ENCODE measurements at places on chromosomes 3 and 15.

DNA sequence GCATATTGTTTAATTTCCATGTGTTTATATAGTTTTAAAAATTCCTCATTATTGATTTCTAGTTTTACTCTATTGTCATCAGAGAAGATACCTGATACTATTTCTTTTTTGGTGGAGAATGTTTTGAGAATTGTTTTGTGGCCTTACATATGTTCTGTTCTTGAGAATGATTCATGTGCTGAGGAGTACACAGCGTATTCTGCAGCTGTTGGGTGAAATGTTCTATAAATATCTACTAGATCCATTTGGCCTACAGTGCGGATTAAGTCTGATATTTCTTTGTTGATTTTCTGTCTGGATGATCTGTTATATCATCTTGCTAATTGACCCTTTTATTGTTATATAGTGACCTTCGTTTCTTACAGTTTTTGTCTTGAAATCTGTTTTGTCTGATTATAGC is 109.7 kb downstream of the UBE2E2 start:
- no peak for DNase-seq

GRCh38 chr3:193645806-193646205 is 52.8 kb downstream of the OPA1 start:
- DNase-seq = no peak

DNA sequence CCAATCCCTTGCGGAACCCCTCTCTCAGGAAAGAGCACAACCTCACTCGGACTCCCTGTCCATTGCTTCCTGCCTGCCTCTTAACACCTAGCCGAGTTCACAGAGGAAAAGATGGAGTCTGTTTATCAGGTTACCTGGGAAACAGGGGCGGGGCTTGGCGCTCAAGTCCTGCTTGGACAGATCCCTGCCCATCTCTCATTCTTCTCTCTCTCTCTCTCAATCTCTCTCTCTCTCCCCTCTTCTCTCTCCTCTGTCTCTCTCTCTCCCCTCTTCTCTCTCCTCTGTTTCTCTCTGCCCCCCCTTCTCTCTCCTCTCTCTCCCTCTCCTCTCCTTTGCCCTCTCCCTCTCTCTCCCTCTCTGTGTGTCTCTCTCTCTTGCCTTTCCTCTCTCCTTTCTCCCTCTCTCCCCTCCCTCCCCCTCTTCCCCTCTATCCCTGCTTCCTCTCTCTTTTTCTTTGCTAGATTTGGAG is at the start of gene EFHB:
EFHB (minus strand) TSS at position 120 of the 469 bp plus-strand sequence. CDS start 199 bp downstream, outside the sequence.
- peak; percentile 30 for DNase-seq

GRCh38 chr3:153080778-153081240 is 81.2 kb upstream of the RAP2B start:
- DNase-seq = no peak

GRCh38 chr15:78343276-78344060 is 3.3 kb downstream of the CRABP1 start:
- no peak for DNase-seq

- no peak for DNase-seq
These were observed 197.0 kb downstream of the GHSR start for GRCh38 chr3:172251211-172251610.

GRCh38 chr15:48112242-48112641 is 8.5 kb upstream of the SLC24A5 start:
- DNase-seq = peak; percentile 8

- DNase-seq = no peak
These were observed 25.1 kb downstream of the SYNPR start for GRCh38 chr3:63303238-63303637.

DNA sequence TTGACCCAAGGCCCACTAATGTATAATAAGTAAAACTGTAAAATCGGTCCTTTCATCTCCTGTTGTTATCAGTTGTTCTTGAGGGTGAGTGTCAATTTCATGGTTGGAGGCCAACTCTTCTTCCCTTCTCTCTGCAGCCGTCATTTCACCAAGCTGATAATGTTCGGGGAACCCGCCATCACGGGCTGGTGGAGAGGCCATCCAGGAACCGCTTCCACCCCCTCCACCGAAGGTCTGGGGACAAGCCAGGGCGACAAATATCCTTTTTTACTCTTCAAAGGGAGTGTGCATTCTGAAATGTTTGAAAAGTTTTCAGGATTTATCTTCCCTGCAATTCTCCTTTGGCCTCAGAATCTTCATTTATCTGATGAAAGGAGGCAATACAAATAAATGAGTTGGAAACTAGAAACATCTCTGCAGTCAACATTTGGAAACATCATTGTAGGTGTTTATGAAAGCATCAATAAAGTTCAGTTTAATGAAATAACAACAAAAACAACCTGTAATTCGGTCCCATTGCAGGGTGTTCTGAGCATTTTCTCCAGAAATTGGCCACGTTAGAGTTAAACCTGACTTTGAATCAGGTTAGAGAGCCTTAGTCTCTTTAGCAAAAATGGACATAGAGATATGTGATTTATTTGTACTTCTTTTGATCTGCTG is 63.9 kb downstream of the CRTC3 start:
- no peak for DNase-seq

DNA sequence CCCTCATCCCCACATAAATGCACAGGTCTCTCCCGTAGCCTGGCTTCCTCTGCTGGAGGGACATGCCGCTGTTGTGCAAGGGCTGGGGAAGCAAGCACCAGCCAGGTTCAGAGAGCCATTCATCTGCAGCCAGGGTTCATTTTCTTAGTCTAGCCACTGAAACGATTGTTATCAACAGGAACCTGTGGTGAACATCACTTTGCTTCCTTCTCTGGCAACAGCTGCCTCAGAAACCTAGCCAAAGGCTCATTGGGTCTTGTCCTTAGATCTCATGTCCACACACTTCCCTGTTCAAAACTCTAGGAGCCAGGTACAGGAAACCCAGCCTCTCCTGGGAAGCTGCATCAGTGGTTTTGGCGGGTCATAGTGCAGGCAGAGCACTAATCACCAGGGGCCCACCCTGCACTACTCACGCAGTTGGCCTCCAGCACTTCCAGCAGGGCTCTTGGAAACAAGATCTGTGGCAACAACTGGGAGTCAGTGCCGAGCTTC is 47.0 kb downstream of the OXNAD1 start:
- DNase-seq = no peak

DNA sequence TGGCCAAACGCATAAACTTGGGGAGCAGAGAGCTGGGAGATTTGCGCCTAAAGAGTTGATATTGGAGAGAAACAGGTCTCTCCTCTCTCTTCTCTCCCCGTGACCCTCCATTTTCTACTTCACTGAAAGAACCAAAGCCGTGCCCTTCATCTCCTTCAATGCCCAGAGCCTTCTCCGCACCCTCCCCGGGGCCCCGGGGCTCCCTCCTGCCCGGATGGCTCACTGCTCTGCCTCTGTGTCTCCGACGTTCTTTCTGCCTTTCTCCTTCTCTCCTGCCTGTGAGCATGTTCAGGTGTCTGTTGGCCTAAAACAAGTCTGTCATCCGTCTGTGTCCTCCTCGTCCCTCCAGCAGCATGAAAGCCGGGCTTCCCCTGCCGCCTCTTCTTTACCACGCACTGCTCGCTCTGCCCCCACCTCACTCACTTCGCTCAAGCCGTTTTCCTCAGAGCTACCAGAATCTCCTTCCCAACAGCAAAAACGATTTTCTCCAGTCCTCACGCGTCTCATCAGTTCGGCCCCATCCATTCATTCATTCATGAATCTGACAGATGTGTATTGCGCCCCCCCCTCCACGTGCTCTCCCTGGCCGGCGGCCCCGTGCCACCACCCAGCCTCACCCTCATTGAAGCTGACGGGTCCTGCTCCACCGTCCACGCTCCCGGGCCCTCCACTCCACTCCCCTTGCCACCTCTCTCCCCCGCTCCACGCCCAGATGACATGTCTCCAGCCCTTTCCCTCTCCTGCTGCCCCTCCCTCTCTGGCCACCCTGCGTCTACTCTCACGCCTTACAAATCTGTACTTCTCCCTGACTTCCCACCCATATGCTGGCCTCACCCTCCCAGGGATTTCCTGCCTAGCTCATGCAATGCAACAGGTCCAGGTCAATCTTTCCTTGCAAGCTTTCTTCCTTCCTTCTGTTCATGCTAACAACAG is 10.2 kb downstream of the MUC4 start:
- no peak for DNase-seq

DNA sequence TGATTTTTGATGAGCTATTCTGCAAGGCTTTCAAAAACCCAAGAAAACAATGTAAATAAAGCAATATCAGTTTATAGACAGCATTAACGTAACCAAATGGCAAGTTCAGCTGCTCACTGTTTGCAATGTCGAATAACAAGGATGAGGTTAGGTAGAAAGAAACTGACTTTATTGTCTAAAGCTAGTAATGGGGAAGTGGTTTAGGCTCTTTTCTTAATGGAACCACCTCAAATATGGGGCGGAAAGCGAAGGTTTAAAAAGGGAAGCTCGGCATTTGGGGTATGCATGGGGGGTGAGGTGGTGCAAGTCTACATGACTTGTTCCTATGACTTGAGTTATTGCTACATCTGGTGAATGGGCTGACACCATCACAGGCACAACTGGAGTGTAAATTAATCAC is 1060.2 kb downstream of the NSUN3 start:
- DNase-seq = no peak

DNA sequence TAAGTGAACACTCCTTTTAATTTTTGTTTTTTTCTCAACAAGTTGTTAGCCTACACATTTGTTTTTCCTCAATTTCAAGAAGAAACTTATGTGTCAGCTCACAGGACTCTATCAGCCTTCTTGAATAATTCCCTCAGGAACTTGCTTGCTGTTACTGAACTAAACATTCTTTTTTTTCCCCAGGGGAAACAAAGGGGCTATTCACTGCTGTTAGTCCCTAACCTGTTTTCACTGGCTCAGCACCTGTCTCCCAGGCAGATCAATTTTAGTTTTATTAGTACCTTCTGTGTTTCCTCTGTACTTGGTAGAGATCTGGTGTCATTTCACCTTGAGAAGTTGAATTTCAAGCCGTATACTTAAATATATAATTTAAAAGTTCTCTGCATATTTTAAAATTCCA is 644.6 kb downstream of the CADM2 start:
- no peak for DNase-seq

GRCh38 chr15:69852916-69853315 is 244.8 kb downstream of the TLE3 start:
- peak; percentile 2 for DNase-seq

DNA sequence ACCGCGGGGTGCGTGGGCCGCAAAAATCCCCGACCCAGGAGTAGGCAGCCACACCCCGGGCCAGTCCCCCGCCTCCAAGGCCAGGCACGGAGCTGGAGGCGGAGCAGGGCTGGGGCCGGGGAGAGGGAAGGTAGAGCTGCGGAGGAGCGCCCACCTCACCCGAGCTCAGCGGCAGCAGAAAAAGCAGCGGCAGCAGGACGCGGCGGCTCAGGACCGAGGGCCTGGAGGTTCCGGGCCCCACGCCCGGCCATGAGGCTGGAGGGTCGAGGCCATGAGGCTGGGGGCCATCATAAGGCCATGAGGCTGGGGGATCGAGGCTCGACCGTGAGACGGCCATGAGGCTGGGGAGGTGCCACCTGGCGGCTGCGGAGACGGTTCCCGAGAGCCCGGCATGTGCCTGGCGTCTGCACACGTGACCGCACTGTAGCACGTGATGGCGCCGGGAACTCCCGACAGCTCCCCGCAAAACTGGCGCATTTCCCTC is 32.9 kb upstream of the PRSS50 start:
- no peak for DNase-seq

DNA sequence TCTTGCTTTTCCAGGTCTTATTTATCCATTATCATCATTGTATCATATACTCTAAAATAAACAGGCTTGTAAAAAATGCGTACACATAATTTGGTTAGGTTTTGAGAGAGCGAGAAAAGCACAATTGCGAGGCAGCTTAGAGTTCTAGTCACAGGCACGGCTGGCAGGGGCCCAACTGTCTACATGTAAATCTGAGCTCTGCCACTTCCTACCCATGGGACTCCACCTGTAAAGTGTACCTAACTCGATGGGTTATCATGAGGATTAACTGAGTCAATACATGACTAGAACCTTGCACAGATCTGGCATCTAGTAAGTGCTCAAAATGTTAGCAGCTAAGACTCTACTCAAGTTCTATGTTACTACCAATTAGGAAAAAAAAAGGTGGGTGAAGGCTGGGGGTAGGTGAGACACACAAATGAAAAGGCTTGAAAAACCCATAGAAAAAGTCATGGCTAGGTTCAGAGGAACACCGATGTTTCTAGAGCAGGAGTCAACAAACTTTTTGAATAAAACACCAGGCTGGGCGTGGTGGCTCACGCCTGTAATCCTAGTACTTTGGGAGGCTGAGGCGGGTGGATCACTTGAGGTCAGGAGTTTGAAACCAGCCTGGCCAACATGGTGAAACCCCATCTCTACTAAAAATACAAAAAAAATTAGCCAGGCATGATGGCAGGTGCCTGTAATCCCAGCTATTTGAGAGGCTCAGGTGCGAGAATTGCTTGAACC is 36.2 kb downstream of the GLB1 start:
- DNase-seq = no peak

GRCh38 chr3:177427540-177427939 is 230.3 kb upstream of the TBL1XR1 start:
- peak; percentile 38 for DNase-seq

- no peak for DNase-seq
These were observed 32.2 kb downstream of the FILIP1L start for GRCh38 chr3:100081986-100082692.

DNA sequence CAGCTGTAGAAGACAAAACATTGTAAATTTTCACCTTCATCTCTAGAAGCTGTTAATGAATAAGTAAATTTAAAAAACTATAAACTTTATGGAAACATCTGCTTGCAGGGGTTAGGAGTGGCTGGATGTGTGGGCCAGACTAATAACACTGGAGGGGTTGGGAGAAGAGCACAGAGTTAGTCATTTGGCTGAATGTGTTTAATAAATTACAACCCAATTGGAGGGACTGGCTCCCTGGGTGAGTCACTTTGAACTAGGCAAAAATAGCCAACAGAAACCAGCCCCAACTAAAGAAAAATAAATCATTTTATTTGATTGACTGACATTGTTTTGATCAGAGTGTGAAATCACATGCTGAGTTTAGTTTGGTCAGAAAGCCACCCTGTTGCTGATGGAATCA is 21.8 kb downstream of the DGKG start:
- DNase-seq = peak; percentile 32

DNA sequence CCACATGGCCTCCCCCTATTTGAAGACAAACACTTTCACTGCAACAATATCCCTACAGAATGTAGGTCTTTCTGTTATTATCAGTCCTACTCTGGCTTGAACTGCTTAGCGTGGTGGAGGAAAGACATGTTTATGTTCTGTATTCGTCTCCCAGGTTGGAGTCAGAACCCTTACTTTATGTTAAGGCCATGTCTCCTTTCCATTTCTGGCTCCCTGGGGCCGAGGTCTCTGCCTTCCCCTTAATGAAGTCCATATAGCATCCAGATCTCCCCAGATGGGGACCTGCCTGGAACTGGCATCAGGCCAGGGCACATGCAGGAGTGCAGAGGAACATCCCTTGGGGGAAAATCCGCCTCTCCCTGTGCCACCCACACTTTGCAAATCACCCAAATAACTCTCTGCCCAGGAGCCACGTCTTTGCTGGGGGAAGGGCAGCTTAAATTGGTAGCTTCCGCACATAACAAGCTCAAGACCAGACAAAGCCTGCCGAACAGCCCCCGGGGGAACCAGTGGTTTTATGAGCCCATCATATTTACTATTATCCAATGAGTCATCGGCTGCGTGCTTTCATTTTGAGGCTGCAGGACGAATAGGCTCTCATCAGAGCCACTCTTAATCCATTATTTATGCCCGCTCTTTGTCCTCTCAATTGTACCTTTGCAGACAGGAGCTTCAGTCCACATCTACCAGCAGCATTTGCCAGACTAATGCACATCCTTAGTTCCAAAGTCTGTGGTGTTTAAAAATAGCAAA is 237.0 kb downstream of the UACA start:
- DNase-seq = peak; percentile 51

Data from A172 (cell line).